ENCODE measurements at places on chromosomes 6 and 20.

DNA sequence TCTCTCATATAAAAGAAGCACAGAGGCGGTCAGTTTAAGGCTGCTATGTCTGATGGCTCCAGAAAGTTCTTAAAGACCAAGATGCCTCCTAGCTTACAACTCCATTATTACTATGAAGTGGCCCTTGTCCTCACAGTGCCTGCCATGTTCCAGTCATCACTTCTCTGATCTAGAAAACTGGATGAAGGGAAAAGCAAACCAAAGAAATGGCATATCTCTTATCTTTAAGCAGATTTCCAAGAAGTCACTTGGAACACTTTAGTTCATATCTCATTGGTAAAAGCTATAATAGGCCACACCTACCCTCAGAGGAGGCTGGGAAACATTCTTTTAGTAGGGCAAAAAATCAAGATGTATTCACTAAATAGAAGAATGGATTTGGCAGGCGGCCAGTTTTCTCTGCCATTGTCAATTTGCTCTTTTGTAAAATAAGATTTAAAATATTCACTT is 289.6 kb downstream of the TBC1D7 start:
- no peak for DNase-seq

- no peak for DNase-seq
These were observed 27.6 kb upstream of the LY86 start for GRCh38 chr6:6560909-6561308.

GRCh38 chr20:64167676-64168075 is 3.4 kb downstream of the MYT1 start:
- DNase-seq: no peak

- no peak for DNase-seq
These were observed 18.3 kb downstream of the LRRC1 start for GRCh38 chr6:53813096-53813495.

GRCh38 chr20:40588891-40589290 is 100.1 kb downstream of the MAFB start:
- DNase-seq: no peak

Measured in T-helper 1 cell (primary cell).